ENCODE measurements at places on chromosomes 5 and 9.
A peak's percentile ranks its signal among the peaks of the same experiment; 100 is the strongest.

DNA sequence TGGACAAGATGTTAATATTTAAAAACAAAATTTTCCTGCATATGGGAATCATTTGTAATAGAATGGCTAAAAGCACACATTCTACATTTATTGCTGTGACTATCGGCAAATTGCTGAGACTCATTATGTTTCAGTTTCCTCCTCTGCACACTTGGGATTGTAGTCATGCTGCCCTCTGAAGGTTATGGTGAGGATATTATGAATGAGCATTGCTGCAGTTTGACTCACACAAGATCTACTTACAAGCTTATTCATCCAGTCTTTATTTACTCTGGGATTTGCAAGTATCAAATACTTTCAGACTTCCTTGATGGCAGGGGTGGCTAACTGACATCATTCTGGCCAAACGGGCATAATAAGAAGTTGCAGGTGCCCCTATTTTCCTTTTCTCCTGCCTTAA lies 9.5 kb upstream of the NFIL3 start:
- no peak for DNase-seq

DNA sequence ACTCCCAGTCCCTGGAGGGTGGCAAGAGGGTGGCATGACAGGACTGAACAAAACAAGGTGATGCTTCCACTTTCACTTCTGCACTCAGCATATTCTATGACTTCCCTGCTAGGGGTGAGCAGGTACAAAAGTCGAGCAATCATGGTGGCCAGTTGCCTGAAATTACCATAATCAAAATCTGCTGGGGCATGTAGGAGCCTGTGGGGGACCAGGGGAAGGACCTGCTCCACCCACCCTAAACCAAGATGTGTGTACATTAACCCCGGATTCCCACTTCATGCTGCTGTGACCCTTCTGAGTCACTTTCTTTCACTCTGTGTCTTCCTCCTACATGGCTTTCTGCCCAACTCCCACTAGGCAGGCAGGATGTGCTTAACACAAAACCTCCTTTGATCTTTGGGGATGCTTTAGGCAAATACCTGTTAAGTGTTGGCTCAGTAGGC lies 73.3 kb upstream of the PHF24 start:
- no peak for DNase-seq

GRCh38 chr5:57302643-57303042 lies 128.8 kb downstream of the GPBP1 start:
- no peak for DNase-seq

GRCh38 chr5:14902826-14903560 lies 31.4 kb upstream of the ANKH start:
- no peak for DNase-seq

GRCh38 chr5:55226027-55226933 lies 835 bp downstream of the MCIDAS start:
- peak; percentile 83 for DNase-seq

DNA sequence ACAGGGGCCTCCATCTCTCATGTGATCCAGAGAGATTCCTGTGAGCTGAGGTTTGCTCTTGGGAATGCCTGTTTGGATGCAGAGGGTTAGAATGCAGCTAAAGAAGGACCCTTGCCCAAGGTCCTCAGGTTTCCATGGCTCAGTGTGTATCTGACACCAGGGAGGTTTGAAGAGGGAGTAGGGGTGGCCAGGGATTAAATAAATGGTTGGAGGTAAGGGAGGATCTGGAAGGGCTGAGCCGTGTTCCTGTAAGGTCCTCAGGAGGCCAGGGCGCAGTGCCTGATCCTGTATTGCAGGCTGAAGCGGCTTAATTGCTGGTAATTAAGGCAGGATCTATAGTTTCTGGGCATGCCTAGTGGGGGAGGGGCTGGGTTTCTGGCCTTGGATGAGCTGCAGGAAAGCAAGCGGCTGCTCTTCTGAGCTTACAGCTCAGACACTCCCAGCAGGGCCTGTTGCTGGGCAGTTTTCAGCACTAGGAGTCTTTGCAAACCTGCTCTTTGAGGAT lies 41.5 kb upstream of the MAP1B start:
- DNase-seq, result peak; percentile 97

Measured in COR-L47 (cell line).